ENCODE measurements at places on chromosomes 7 and 10. TPM values are rescaled to one million over a fixed set of nuclear protein-coding genes. Genes with fewer than 3 reads are reported as not detected.

GRCh38 chr10:649798-650440 is 39.5 kb downstream of the DIP2C start:
- DNase-seq, result no peak

DNA sequence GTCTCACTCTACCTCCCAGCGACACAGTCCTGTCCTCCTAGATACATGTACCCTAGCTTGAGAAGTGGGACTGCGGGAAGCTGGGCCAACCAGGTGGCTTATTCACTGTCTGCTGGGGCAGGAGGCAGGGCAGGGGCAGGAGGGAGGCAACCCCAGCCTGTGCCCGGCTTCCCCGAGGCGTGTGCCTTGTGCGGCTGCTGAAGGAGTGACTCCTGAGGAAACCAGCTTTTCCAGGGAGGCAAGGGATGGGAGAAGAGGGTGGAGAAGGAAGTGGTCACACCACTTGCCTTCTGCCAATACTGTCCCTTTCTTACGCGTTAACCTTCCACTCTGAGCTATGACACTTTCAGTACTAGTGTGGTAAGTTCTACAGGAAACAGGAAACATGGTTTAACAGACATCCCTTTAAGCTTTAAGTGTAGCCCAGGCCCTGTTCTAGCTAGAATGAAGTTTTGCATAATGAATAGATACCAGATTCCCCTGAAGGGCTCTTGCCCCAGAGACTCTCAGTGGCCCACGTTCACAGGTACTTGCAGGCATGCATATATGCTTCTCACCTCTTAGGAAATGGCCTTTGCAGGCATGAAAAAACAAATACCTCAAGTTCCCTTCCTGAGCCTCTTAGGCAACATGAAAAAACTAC is 40.6 kb downstream of the SYPL1 start:
- no peak for DNase-seq

GRCh38 chr10:32413513-32413912 is 32.4 kb upstream of the CCDC7 start:
- DNase-seq, result no peak

DNA sequence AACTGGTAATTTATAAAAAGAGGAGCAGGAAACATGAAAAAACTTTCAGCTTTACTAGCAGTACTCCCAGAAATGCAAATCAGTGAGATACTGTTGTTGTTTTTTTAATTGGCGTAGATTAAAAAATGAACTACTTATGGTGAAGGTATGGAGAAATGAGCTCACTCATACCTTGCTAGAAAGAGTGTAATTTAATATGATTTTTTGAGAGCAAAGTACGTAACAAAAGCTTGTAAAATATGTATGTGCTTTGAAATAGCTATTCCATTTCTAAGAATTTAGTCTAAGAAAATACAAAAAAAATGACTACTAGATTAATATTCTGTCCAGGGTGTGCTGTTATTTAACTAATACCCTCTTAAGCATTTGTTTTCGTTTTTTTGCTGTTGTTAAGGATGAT is 5.5 kb downstream of the CUL1 start:
- DNase-seq, result no peak

Gene LRRD1
- 0.39 TPM for total RNA-seq

GRCh38 chr7:40538281-40538680 is 403.5 kb downstream of the SUGCT start:
- no peak for DNase-seq

Gene CCL24
- total RNA-seq, result not detected
